ENCODE measurements at places on chromosomes 1 and 21.

GRCh38 chr1:7930645-7931445, 9.8 kb downstream of the TNFRSF9 start:
- peak; percentile 49 for DNase-seq

GRCh38 chr1:18743233-18743632, 112.6 kb downstream of the PAX7 start:
- DNase-seq: no peak

DNA sequence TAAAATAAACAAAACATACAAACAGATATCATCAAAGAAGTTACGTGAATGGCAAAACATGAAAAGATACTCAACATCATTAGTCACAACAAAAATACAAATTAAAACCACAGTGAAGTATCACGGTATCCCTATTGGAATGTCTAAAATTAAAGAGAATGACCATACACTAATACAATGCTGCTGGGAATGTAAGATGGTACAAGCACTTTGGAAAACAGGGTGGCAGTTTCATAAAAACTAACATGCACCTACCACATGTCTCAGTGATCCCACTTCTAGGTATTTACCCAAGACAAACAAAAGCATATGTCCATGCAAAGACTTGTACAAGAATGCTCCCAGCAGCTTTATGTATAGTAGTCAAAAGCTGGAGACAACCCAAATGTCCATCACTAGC, 69.1 kb downstream of the HSF2BP start:
- no peak for DNase-seq

DNA sequence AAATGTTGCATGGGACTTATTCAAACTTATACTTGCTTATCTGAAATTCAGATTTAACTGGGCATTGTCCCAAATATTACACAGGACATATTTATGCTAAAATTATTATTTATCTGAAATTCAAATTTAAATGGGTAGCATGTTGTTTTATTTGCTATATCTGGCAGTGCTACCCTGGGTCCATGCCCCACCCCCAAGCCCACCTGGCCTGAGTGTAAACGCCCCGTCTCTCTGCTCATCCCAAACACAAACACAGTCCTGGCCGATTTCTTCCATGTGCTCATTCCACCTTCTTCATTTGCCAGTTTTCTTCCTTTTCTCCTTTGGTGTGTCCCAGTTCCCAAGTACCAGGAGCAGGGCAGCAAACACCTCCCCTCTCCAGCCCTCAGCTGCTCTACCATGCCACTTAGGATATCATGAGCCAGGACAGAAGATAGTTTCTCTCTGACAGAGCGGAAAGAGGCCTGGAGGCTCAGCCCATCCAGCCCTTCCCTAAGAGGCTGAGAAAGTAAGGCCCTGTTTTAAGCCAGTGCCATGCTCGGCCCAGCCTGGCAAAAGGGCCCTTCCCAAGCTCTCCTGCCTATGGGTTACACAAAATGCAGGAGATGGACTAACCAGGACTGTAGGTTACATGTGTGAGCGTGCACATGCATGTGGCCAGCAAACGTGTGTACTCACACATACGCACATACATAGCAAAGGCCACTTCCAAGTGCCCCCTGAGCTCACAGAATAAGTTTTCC, 69.5 kb downstream of the UBE2T start:
- no peak for DNase-seq

GRCh38 chr1:71364236-71364635, 283.4 kb upstream of the ZRANB2 start:
- DNase-seq: no peak
